Activated CD4-positive, alpha-beta memory T cell treated with anti-CD3 and anti-CD28 coated beads for 36 hours (primary cell): ENCODE measurements at places on chromosomes 1 and 21. TPM values are rescaled to one million over a fixed set of nuclear protein-coding genes. Genes with fewer than 3 reads are reported as not detected.

The SLC44A3 gene
- 0.10 TPM for total RNA-seq

The RPTN gene
- not detected for total RNA-seq

The NTPCR gene
- 41.7 TPM for total RNA-seq

The PCP4 gene
- not detected for total RNA-seq

The SV2A gene
- total RNA-seq, result 9.6 TPM

The F3 gene
- 0.33 TPM for total RNA-seq

The ERO1B gene
- 2.9 TPM for total RNA-seq

The CD2 gene
- total RNA-seq, result 355 TPM

The MYBPH gene
- total RNA-seq, result not detected

The VHLL gene
- total RNA-seq, result not detected

The OR10Z1 gene
- not detected for total RNA-seq

The SELENBP1 gene
- total RNA-seq, result not detected

The BGLAP gene
- 2.3 TPM for total RNA-seq

The GFI1 gene
- 55.3 TPM for total RNA-seq

The RNU1-3 gene
- 1,390 TPM for total RNA-seq

The UMODL1 gene
- total RNA-seq, result not detected

The PCBP3 gene
- 6.6 TPM for total RNA-seq

The ELF3 gene
- total RNA-seq, result 0.12 TPM

The ALX3 gene
- total RNA-seq, result not detected

The HHAT gene
- total RNA-seq, result 1.6 TPM

The DNAH14 gene
- 0.55 TPM for total RNA-seq

The DMRTA2 gene
- total RNA-seq, result not detected

The UQCRHL gene
- total RNA-seq, result 2.0 TPM

The OR2L5 gene
- not detected for total RNA-seq

The RAVER2 gene
- 3.2 TPM for total RNA-seq

The SLC45A1 gene
- 0.77 TPM for total RNA-seq

The OR2T33 gene
- not detected for total RNA-seq

The LCE2A gene
- total RNA-seq, result not detected

The RGS13 gene
- total RNA-seq, result not detected

The GPR3 gene
- 1.3 TPM for total RNA-seq

The APCS gene
- total RNA-seq, result not detected

The GREM2 gene
- total RNA-seq, result 0.46 TPM
